Non-pigmented ciliary epithelial cell (primary cell): ENCODE measurements at places on chromosomes 12 and 14.

- peak; percentile 56 for DNase-seq
These were observed 132.6 kb upstream of the PLEKHG7 start for GRCh38 chr12:92570056-92570753.

DNA sequence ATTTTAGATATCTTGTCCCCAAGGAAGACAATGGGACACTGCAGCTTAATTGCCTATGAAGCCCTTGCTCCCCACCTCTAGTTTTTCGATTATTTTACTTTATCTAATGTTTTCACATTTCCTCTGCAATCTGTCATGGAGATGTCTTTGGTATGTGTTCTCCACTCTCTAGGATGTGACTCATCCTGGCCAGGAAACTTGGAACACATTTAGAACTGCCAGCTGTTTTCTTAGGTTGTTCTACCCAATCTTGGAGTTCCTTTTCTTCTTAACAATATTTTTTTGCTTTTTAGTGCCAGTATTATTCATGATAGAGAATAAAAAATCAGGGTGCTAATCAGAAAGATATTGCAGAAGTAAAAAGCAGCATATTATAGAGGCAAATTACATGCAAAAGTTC, 101.7 kb upstream of the CLEC14A start:
- DNase-seq = peak; percentile 80

DNA sequence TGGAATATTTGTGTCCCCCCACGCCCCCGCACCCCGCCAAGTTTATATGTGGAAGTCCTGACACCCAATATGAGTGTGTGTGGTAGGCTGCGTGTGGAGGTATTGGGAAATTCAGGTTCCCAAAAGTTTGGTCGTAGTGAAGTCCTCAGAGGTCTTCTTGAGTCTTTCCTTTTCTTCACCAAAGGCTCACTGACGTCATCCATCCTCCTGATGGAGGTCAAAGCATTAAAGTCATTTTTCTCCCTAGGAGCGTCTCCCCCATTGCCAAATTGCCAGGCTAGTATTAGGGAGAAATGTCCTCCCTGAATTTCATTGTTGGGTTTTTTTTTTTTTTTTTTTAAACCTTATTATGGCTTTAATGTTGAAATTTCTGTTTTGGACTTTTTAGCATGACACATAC, 113.7 kb downstream of the RGS6 start:
- DNase-seq = no peak

DNA sequence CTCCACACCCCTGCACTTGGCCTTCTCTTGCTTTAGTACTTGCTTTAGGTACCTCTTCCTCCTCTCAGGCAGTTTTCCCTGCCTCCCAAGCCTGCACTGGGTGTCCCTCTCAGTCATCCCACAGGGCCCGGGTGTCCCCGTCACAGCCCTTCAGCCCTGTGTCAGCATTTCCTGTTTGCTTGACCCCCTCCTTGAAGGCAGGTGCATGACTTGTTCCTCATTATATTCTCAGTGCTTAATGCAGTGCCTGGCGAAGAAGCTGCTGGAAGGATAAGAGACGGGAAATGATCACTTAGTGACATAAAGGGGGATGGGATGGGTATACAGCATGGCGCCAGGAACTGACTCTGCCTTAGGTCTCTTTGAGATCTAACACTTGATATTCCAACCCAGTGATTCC, 61.5 kb downstream of the IQSEC3 start:
- no peak for DNase-seq

DNA sequence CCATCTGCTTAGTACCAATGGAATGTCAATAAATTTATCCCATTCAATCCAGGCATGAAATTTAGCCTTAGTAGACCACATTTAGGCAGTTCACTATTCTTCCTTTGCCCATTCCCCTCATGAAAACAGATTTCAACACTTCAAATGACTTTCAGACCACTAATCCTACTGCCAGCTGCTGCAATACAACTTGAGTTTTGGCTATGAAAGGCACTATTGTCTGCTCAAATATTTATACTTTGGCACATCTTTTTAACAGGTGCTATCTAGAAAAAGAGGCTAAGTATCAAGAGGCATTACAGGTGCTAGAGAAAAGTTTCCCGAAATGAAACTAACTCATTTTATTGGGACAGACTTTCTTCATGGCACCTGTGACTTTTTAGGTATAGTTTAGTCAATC, 499.8 kb downstream of the C12orf50 start:
- DNase-seq = no peak

DNA sequence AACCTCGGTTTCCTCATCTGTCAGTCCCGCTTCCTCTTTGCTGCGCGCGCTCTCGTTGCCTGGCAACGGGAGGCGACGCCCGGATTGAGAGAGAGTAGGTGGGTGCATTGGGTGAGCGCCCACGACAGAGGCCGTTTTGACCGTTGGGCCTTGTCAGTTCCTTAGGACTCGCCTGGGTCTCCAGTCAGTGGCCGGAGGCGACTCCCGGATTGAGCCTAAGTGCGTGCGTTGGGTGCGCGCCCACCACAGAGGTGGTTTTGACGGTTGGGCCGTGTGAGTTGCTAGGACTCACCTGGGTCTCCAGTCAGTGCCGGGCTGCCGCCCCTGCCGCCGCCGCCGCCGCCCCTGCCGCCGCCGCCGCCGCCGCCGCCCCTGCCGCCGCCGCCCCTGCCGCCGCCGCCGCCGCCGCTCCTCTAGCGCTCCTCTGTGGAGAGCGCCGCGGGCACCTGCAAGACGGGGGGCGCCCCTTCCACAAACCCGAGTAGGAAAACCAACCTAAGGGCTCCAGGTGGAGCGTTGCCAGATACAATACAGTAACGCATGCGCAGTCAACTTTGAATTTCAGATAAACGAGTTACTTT, 37.2 kb downstream of the APOBEC1 start:
- DNase-seq = no peak

GRCh38 chr14:90442388-90442787, 45.6 kb downstream of the CALM1 start:
- DNase-seq = no peak

DNA sequence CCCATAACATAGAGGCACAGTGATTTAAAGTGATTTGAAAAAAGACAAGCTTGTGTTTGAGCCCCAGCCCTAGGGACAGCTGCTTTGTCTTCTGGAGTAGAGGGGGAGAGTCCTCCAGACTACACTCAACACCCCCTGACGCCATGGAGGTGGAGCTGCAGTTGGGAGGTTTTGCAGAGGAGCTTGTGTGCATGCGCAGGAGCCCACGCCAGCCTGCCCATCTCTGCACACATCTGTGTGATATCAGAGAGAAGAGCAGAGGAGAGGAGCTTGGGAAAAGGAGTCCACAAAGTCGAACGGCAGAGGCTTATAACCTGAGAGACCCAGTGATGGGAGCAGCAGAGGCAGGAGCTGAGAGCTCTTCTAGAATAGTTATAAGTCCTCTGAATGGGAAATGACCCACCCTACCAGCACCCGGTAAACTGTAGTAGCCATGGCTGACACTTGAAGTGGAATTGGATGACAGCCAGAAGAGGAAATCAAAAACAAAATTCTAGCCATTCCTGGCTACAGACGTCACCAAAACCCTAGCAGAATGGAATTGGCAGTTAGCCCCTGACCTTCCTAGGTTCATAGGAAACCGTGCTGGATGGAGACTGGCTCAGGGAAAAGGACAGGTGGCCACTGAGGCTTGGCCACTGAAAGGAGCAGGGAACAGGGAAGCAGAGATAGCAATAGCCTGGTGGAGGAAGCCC, 185.1 kb upstream of the VASH1 start:
- DNase-seq = no peak

GRCh38 chr14:68953196-68953555, 25.9 kb downstream of the ACTN1 start:
- no peak for DNase-seq

DNA sequence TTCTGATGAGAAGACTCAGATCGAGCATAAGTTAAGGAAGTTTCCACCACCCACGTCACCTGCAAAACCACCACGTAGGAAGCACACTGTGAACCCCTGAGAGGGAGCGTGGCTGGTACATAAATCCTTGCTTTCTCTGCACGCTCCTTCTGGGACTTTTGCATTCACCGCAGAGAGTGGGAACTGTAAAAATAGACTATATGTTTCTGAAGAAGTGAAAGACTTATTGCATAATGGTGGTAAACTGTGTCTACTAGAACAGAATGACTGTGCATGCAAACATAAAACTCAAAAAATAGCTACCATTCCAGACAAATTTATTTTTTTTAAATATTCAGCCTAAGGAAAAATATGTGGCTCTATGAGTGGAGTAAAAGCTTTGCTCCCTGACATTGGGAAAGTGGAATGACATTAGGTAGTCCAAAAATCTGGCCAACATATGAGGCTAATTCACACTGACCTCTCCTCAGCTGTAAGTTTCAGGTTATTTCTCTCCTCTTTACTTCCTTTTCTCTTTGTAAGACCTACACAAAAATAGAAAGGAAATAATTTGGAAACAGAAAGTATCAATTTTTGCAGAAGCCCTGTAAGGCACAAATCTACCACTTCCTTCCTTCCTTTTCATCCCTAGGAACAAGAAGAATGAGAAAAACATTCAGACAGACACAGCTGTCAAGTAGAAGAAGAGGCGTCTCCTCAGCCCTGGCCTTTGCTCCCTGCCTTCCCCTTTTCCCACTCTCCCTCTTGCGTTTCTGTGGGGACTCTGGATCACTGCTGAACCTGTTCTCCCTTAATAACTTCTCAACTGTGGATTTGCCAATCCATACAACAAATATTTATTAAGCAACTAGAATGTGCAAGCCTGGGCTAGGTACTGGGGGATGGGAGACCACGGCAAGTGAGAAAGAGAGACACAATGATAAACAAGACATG, 264.3 kb upstream of the FOXN3 start:
- DNase-seq = no peak

GRCh38 chr12:3797531-3798048, 44.7 kb upstream of the CRACR2A start:
- DNase-seq = no peak

DNA sequence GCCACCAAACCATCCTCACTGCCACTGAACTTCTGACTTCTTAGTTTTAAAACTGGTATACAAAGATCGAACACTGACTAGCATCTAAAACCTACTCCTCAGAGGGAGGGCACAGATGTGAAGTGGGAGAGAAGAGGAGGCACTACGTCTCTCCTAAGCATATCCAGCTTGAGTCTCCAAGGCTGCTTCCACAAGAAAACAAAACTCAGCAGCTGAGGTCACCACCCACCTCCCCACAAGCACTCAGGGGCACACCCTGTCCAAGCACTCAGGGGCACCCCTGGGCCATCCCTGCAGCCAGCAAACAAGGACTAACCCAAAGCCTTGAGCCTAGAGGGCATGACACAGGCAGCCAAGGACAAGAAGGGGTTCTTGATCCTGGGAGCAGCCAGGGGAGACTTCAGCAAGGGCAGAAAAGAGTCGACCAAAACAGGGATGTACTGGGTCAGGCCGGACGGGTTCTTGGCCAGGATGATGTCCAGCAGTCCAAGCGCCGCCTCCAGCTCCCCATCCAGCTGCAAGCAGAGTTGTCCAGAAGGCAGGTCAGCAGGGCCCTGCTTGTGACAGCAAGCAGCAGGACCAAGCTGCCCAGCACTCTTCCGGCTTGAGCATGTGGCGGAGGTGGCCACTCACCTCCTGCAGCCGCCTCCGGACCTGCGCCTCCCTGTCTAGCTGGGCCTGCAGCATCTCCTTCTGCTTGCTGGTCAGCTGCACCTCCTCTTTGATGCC, 34.8 kb downstream of the GCN1 start:
- no peak for DNase-seq

DNA sequence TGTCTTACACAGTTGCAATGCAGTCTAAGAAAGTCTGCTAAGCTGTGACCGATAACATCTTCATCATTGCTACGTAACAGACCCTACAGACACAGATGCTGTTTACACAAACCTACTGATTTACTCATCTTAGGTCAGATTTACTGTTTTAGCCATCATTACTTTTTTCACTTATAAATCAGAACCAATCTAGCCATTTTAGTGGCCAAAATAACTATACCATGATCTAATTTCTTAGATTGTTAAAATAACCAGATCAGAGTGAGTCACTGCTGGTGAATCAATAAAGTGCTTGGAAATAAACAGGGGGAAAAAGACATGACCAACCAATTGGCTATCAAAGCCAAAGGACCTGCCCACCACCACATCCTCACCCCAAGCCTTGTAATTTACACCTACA, 57.0 kb upstream of the FOXN3 start:
- peak; percentile 31 for DNase-seq

DNA sequence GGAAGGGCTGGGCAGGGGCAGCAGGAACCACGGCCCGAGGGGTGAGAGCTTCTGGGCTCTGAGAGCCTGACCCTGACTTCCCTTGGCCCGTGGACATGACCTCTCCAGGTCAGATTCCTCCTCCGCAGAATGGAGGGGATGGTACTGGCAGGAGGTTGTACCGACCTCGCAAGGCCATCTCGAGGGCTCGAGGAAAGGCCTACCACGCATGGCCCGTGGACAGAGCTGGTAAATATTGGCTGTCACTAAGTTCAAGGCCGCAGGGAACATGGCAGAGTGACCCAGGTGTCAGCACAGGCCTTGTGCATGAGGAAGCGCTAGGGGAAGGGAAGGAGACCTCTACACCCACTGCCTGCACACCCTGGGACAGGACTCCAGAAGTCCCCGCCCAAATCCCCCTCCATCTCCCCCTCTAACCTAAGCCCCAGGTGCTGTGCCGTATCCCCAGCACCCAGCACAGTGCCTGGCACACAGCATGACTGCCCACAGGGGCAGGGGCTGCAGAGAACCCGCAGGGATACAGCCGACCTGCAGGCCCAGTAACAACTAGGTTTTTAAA, 54.9 kb upstream of the PPP2R5C start:
- DNase-seq = no peak

GRCh38 chr12:53981634-53982565, 3.0 kb upstream of the HOXC10 start:
- no peak for DNase-seq
